ENCODE measurements at places on chromosomes 2 and 18.

DNA sequence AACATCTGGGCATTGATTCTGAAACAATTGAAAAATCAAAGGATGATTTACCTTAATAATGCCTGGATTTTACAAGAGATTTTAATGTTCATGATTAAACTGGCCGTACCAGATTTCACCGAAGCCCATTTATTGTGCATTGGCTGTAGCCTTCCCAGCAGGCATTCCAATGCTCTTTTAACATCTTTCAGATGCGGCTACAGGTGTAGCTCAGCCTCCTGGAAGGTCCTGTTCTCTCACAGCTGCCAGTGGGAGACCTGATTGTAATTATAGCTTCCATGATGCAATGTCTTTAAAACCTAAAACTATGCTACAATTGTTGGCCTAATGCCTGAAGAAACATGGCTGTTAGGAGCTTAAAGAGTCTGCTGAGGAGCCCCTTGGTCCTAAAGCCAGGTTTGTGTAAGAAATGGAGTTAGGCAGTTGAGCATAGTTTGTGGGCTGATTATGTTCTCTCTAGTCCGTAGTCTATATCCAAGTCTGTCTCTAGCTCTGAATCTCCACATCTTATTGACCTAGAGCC is 147.4 kb downstream of the CERS6 start:
- no peak for ATAC-seq

DNA sequence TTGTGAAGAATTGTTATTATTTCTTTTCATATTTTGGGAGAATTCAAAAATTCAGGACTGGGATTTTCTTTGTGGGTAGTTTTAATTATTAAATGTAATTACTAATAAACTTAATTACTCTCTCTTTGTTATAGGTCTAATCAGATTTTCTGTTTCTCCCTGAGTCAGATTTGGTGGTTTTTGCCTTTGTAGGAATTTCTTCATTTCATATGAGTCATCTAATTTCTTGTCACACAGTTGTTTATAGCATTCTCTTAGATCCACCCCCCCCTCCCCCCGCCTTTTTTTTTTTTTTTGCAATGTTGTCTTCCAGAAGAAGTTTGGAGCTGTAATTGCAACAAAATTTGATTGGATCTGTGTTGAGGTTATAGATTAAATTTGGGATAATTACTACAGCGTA is 26.0 kb upstream of the GALR1 start:
- no peak for ATAC-seq

DNA sequence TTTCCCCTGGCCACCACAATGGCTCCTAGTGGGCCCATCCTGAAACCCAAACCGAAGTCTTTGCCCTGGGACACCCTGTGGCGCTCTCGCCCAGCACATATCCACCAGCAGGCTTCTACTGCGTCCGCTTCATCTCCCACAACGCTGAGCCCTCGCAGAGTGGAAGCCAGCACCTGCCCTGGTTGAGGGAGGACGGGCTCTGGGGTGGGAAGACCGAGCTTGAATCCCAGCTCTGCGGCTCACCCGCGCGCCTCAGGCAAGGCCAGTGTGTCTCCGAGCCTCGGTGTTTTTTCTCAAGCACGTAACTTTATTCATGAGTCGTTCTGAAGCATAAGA is 15.6 kb downstream of the KLF11 start:
- no peak for ATAC-seq

DNA sequence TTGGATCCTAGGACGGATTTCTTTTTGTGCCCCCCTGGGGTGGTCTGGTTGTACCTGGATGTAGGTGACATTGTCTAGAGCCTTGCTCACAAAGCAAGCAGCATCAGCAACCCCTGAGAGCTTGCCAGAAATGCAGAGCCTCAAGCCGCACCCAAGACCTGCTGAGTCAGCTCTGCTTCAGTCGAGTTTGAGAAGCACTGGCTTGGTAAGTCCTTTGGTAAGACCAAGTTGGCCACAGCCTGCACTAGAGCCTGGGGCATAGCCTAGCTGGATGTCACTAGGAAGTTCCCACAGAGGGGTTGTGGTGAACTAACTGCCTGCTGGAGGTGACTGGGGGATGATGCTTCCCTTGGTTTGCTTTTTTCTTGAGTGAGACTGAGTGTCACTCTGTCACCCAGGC is 6.2 kb downstream of the ABCG5 start:
- no peak for ATAC-seq

DNA sequence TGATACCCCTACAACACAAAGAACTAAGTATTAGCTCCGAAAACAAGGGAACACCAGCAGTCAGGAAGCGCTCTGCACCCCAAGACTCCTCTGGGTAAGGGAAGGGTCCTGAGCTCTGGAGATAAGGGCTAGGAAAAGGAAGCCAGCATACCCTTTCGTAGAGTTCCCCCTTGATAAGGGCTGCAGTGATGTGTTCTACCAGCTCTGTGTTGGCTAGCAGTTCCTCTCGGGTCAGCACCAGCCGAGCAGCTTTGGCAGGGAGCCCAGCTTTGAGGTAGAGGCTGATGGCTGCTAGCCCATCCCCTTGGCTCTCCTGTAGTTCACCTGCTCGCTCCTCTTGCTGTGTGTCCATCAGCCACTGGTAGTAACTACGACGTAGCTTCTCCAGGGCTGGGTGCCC is 18.9 kb downstream of the KRTCAP3 start:
- ATAC-seq, result no peak

DNA sequence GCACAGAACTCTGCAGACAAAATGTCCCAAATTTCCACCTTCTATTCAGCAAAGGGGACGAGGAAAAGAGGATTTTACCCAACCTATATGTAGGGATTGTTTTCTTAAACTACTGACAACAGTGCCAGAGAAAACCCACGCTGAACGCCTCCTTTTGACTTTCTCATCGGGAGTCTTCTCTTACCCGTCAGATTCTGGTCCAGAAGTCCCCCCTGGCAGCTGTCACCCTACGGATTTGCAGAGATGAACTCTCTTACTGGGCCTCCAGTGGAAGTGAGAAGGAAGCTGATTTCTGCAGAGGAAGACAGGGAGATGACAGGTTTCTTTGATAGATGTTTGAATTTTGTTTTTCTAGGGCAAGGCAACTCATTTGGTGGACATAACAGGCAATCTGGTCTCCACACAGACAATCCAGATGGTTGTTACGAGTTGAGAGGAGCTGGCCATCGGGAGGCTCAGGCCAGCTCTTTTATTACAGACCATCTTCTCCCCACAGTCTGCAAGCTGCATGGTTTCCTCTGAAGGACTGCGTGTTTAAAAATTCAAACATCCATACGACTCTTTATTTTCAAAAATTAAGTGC is 804.3 kb downstream of the RNF144A start:
- ATAC-seq, result no peak

- no peak for ATAC-seq
Observed at GRCh38 chr2:127451981-127452380, 33.8 kb downstream of the PROC start.

- no peak for ATAC-seq
Observed at GRCh38 chr2:189521699-189522434, 58.7 kb downstream of the SLC40A1 start.

DNA sequence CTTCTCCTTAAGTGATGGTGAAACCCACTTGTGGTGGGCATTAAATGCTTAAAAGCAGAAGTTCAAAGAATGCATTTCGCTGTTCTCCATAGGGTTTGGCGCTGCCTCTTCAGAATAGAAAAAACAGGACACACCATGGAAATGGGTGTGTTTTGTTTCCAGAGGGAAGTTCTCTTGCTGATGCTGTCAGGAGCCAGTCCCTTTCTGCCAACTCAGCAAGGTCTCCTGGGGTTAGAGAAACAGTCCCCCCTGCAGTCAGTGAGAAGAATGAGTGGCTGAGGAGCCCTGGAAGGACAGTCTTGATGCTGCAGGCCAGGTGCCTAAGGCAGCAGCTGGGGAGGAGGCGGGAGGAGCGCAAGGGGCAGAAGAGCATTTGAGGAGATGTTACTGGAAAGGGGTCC is 37.8 kb upstream of the ASAP2 start:
- ATAC-seq, result no peak

DNA sequence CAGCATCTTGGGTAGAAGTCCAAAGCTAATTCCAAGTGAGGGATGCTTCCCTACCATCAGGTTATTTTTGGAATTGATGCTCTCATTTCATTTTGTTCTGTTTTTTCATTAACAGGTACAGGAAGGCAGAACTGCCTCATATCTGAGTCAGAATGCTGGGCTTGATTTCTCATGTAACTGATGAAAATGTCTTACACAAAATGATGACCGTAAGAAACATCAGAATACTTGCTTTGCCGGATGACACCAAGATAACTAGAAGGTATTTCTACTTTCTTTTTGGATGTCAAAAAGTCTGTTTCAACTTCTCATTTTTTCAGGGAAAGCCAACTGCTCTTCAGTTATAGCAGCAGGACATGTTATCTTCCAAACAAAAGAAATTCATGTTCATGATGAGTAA is 62.6 kb downstream of the ETAA1 start:
- ATAC-seq, result no peak

DNA sequence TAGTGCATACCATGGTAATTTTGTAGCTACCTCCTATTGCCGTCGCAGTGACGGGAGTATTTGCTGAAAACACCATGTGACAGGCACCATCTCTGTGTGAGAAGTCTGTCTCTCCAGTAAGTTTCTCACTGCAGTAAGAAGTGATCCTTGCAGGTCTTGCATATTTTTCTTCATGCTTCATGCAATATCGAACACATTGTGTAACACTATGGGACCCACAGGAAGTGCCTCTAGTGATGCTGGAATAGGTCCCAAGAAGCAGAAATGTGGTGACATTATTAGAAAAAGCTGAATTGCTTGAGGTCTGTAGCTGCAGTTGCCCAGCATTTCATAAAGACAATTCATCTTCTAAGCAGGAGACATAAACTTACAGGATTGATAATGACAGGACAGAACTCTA is 167.6 kb downstream of the DCDC2C start:
- no peak for ATAC-seq

- ATAC-seq, result no peak
Observed at GRCh38 chr18:10258836-10259474, 195.5 kb upstream of the APCDD1 start.

- ATAC-seq, result no peak
Observed at GRCh38 chr18:30440351-30440750, 602.2 kb downstream of the DSC3 start.

- ATAC-seq, result no peak
Observed at GRCh38 chr2:43057026-43057741, 169.2 kb downstream of the ZFP36L2 start.

DNA sequence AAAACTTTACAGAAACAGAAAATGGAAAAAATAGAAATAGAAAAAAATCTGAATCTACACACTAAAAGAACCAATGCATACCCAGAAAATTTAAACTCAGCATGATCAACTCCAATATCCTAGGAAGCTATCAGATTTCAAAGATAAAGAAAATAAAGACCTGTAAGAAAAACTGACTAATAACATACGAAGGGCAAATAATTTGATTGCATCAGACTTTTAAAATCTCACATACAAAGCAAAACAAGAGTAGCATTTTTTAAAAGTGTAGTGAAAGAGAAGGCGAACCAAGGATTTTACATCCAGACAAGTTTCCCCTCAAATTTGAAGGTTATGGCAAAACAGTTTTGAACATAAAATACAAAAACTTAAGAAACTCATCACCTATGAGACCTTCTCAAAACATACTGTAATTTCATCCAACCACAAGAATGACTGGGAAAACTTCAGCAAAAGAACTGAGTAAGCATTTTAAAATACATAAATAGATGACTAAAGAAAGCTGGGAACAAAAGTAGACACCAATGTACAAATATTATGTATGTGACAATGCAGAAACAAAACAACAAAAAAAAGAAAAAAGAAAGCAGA is 54.8 kb downstream of the NBAS start:
- no peak for ATAC-seq

DNA sequence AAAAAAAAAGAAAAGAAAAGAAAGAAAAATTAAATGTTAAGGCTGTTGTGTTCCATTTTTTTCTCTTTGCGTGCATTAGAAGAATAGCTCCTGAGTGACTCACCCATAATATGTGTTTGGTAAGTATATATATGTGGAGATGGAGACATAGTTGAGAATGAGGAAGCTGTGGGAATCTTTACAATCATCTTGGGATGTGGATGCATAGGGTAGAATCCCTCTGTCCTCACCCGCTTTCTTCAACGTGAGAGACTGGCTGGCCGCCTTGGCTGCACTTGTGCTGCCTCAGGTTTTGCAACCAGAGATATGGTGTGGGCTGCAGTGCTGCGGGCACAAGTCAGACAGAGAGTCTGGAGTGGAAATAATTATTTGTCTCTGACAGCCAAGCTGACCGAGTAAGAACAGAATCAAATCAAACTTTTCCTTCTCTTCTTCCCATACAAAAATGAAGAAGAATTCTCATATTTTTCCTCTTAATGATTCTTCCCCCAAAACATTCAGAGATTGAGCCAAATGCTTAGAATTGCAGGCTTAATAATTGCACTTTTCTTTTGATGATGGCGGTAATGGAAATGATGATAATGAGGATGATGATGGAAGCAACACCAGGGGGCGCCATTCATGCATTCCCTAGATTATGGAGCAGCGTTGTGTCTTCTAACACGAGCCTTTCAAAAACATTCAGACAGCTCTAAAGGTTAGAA is 48.5 kb downstream of the SERPINB7 start:
- ATAC-seq, result no peak

DNA sequence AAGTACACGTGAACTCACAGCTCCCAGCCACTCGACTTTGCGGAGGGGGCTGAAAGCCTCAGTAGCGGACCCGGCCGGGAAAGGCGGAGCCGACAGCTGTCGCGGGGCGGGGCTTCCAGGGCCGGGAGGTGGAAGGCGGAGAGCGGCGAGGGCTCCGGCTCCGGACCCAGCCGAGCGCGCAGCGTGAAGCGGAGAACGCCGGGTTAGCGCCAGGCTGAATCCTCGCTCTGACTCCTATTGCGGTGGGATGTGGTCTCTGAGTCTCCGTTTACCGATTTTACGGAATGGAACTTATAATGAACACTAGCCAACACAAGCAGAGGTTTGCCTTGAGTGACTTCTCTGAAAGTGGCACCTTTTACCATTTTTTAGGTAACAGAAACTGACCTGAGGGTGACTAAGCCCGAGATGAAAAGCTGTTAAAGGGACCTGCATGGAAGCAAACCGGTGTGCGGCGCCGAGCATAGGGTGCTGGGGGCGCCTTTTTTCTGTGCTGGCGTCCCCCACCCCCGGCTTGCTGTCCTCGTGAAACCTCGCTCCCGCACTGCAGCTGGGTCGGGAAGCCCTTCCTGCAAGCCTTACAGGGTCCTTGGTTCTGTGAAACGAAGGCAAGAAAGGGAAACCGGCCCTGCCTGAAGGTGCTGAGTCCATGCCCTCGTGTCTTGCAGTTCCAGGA is 72.9 kb downstream of the EN1 start:
- peak; percentile 17 for ATAC-seq

- ATAC-seq, result no peak
Observed at GRCh38 chr2:78020491-78020890, 498.3 kb upstream of the LRRTM4 start.

- no peak for ATAC-seq
Observed at GRCh38 chr2:65729246-65729645, 296.8 kb upstream of the SPRED2 start.

DNA sequence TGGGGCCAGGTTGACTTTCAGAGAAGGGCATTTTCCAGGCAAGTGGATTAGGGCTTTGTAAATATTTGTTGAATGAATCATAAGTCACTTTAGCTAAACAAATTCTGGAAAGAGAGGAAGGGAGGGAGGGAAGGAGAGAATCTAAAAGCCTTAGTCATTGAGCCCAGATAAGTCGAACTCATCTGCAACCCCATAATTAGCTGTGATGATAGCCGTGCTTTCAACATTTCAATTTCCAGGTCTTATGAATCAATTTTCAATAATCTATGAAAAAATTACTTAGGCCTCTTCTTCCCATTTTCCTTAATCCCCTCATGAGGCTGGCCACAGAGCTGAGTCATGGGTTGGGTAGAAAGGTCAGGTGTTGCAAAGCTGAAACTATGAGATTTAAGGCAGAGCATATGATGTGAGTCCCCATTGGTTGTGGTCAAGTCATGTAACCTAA is 111.9 kb upstream of the MAPRE2 start:
- no peak for ATAC-seq
